Pulmonary artery endothelial cell (primary cell): ENCODE measurements at places on chromosomes 2 and 18. TPM values are rescaled to one million over a fixed set of nuclear protein-coding genes. Genes with fewer than 3 reads are reported as not detected.

DNA sequence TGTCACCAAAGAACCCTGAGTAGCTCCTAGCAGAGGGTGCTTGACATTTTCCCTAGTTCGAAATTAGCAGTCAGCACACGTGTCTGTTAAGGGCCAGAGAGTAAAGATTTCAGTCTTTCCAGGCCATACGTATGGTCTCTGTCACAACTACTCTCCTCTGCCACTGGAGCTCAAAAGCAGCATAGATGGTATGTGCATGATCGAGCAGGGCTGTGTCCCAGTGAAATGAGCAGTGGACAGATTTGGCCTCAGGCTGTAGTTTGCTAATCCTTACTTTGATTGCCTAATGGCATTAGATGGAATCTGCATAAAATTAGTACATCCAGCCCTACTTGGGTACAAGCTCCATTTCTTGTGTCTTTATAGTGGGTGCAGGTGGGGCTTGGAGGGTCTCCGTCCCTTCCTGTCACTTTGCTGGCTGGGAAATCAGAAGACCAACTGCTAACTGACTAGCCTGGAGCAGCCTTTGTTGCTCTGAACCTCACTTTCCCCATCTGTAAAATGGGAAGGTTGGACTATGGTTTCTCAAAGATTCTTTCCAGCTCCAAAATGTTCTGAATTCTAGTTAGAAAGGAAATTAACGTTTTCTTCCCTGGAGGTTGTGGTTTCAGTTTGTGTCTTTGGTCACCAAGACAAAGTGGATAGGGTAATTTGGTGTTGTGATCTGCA, 108.5 kb downstream of the GLI2 start:
- DNase-seq: no peak

GRCh38 chr2:128595763-128596395, 277.2 kb upstream of the HS6ST1 start:
- no peak for DNase-seq

GRCh38 chr2:152114366-152114765, 15.5 kb upstream of the CACNB4 start:
- DNase-seq: no peak

DNA sequence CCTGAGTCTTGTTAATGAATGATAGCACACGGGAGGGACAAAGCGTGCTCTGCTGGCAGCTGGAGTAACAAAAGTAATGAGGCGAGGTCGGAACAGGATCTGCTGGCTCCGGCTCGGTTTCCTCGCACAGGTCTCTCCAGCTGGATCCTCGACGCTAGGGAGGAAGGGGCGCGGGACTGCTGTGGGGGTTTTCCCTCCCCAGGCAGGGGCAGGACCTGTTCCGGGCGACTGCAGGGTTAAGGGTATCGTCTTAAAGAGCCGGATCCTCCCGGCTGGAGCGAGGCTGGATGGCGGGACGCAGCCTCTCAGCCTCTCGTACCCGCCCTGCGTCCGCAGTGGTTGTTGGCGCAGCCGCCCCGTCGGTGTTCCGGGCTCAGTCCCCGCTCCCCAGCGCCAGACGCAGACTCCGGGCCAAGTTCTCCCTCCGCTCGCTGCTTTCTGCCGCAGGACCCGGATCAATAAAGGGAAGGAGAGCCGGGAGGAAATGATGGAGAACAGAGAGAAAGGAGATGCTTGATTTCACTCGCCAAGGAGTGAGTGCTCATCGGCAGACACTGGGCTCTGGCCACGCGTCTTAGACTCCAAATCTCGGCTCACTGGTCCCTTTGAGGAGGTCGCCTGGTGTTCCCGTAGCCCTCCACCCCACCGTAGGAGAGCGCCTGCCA, 1.1 kb upstream of the LIPG start:
- DNase-seq: no peak

DNA sequence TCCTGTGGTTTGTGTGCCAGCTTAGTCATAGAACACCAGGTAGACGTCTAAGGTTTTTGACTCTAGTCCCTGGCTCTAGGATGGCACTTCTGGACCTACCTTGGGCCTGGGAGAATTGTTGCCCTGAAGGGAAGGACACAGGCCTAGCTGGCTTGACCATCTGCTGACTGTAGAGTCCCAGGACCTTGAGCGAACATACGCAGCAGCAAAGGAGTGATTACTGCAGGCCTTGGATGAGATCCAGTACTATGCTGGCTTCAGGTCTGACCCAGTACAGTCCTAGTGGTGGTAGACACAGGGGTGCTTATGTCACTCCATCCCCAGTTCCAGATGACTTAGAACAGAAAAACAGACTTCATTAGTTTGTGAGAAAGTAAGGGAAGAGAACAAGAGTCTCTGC, 37.7 kb downstream of the ST8SIA3 start:
- DNase-seq: no peak

The LHCGR gene
- not detected in 2 replicates for total RNA-seq

The ABCG8 gene
- not detected in 2 replicates for total RNA-seq

The SLC14A1 gene
- not detected in 2 replicates for total RNA-seq
